ENCODE measurements at places on chromosomes 11 and 22.

DNA sequence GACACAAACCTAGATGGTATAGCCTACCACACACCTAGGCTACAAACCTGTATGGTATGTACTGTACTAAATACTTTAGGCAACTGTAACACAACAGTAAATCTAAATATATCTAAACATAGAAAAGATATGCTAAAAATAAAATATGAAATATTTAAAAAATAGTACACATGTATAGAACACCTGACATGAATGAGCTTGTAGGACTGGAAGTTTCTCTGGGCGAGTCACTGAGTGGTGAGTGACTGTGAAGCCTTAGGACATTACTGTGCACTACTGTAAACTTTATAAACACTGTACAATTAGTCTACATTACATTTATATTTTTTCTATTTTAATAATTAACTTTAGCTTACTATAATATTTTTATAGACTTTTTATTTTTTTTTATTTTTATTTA lies 1301.3 kb downstream of the FAM181B start:
- DNase-seq = no peak

DNA sequence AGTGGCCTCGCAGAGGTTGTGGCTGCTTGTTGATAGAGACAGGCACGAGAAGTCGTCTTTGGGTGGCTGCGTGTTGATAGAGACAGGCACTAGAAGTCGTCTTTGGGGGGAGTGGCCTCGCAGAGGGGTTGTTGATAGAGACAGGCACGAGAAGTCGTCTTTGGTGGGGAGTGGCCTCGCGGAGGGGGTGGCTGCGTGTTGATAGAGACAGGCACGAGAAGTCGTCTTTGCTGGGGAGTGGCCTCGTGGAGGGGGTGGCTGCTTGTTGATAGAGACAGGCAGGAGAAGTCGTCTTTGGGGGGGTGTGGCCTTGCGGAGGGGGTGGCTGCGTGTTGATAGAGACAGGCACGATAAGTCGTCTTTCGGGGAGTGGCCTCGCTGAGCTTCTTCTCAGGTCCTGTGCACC lies 328.8 kb downstream of the TBC1D22A start:
- DNase-seq = peak; percentile 1

- DNase-seq = no peak
Observed at GRCh38 chr11:122069707-122070360, 46.2 kb downstream of the BLID start.

DNA sequence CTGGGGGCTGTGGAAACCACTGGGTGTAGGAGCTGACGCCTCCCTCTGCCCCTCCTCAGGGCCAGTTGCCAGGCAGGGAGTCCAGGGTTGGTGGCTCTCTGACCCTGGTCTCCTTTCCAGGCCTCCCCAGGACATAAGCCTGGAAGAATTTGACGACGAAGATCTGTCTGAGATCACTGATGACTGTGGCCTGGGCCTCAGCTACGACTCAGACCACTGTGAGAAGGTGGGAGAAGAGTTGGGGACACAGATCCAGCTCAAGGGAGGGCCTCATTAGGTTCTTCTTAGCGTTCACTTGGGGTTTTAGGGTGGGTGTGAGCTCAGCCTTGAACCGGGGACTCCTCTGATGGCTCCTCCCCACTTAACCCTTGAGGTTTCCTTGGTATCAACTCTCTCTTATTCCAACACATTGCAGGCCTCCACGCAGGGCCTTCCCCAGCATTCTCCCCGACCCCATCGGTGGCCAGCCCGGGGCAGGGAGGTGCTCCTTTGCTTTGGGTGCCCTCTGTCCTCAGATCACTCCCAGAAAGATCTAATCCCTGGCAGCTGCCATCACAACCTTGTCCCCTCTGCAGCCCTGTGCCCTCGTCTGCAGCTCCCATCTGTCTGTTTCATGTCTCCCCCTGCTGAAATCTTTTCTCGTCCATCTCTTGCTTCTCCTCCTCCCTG lies 1.2 kb downstream of the MAPK8IP2 start:
- DNase-seq = no peak

GRCh38 chr11:88603091-88603867 lies 265.7 kb upstream of the CTSC start:
- no peak for DNase-seq

GRCh38 chr11:117977029-117977428 lies 9.2 kb upstream of the IL10RA start:
- DNase-seq = no peak

GRCh38 chr11:60835534-60835846 lies 6.4 kb upstream of the CCDC86 start:
- no peak for DNase-seq

- DNase-seq = no peak
Observed at GRCh38 chr22:50626314-50626849, 1.6 kb downstream of the ARSA start.

DNA sequence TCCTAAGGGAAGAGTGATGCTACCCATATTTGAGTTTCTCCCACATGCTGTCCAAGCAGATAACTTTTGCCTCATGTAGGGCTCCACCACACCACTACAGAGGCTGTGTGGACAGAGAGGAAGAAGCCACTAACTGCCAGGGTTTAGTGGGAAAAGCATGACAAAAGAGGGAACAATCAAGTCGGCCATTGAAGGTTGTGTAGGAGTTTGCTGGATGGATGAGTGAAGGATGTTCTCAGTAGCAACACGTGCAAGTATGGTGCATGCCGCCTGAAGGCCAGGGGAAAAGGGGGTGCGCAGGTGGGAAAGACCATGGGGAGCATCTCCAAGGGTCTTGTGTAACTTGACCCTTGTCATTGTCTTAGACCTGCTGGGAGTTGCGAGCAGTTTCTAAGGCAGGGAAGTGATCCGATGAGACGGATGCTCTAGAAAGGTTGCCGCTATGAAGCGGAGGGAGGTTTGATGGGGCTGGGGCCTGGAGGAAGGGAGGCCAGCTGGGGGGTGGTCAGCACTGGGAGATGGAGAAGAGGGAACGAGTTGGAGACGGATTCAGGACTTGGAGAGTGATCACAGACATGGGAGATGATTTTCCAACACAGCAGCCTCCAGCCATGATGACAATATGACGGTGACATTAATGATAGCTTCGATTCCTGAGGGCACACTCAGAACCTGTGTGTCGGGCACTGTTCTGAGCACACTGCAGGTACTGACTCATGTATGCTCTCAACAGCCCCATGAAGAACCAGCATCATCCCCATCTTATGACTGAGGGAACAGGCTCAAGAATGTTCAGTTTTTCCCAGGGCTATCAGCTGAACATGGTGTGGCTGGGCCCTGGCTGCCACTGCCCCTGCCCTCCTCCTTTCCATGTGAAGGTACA lies 53.7 kb downstream of the CD6 start:
- DNase-seq = no peak

- no peak for DNase-seq
Observed at GRCh38 chr22:41920271-41920976, 5.5 kb upstream of the SHISA8 start.

DNA sequence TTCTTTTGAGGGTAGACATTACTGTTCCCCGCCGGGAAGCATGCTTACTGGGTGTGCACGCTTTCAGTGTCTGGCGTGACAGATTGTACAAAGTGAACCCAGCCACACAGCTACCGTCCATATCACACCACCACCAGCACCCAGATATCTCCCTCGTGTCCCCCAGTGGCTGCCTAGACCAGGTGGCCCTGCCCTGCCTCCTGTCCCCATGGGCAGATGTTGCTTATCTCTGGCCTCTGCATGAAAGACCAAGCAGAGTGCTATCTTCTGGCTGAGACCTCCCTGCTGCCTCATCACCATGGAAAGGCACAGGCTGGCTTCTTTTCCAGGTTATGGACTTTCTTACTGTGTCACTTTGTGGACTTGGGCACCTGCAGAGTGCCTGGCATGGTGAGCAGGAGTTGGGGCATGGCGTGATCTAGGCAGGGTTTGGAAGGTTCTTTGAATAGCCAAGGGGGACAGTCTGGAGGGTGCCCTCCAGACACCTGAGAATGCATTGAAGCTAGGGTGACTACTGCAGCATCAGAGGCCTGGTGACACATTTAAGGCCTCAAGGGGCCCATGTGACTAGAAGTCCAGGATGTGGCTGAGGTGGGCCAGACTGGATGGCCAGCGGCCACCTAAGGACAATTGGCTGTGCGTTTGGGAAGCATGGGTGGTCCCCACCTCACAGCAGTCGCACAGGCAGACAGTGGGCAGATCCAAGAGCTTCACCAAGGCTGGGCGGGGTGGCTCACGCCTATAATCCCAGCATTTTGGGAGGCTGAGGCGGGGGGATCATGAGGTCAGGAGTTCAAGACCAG lies 4.7 kb downstream of the TANGO2 start:
- no peak for DNase-seq

- no peak for DNase-seq
Observed at GRCh38 chr11:57310630-57311086, 14.1 kb downstream of the TNKS1BP1 start.

DNA sequence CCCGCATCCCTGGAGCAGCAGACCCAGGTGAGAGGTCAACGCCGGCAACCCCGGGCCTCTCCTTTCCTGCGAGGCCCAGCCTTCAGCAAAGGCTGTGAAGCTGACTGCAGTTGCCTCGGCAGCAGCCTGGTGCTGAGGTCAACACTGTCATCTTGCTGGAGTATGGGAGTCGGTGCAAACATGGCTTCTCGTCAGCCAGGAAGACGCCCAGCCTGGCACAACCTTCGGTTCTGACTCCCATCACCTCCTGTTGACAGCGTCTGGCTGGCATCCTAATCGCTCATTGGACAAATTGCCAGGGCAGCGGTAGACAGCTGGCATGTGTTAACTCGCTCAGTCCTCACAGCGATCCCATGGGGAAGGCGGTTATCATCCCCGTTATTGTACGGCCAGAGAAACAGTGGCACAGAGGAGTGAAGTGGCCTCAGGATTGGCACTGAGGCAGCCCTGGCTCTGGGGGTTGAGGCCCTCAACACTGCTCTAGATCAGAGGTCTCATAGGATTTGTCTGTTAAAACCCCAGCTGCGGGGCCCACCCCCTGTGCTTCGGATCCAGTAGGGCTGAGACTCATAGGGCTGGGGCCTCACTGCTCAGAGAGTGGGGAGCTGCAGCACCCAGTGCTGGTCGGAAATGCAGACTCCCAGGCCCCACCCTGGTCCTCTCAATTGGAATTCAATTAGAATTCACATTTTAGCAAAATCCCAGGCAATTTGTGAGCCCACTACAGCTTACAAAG lies 39.3 kb upstream of the TP53I11 start:
- DNase-seq = no peak

GRCh38 chr11:122758339-122758738 lies 80.0 kb upstream of the CRTAM start:
- DNase-seq = no peak

DNA sequence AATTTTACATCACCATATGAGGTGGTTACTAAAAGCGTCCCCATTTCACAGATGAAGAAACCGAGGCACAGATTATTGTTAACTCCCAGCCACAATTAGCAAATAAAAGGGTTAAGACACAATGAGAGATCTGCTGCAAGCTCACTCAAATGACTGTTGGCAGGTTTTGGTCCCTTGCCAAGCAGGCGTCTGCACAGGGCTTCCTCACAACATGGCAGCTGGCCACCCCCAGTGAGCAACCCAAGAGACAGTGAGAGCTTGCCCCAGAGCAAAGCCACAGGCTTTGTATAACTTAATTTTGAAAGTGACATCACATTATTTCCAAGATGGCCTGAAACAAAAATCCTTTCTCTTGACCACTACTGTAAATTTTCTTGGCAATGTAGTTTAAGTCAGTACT lies 217.6 kb downstream of the NTM start:
- no peak for DNase-seq

DNA sequence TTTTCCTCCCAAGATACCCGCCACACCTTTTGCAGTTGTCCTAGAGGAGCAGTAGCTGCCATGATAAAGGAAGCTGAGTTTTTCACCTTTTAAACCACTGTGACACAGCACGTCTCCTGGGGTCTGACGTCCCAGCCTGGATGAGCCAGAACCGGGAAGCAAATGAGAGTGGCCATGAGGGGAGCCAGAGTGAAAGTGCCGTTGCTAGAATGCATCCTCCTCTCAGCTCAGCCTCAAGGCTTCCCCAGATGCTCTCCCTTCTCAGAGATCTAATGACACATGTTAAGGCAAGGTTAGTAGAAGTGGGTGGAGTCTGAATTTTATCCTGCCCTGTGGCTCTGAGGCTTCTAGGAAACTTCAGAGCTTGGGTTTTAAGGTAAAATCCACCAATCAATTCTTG lies 23.4 kb upstream of the HTR3A start:
- DNase-seq = no peak

DNA sequence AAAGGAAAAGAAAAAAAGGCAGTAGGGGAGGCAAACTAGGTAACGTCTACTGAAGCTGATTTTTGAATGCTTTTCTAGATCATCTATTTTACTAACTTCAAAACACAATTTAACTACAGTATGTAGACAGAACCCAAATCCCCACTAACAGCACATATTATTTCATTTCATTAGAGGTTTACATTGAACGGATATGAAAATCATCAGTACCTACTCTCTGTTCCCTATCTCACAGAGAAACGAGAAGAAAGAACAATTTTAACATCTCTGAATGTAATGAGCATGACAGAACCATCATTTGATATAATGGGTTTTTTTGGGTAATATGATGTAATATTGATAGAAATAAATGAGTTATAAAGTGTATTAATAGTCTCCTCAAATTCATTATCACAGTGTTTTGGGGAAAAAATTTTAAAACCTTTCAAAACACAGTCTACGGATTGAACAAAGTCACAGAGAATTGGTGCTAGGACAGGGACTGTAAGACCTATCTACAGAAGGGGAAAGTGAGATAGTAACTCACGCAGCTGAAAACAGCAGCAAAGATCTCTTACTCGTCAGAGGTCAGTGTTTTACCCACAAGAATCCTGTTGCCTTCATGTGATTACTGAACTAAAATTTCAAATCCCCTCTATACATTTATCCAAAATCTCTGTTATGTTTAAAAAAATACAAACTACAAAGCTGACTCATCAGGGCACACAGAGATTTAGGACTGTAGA lies 77.3 kb downstream of the ZBTB44 start:
- no peak for DNase-seq

- no peak for DNase-seq
Observed at GRCh38 chr22:23503736-23504440, 76.2 kb downstream of the IGLL1 start.

Measured in AG09319 (cell line).